Stimulated activated naive CD4-positive, alpha-beta T cell treated with Interleukin-2 at 50 U/mL for 16 hours (primary cell): ENCODE measurements at places on chromosomes 7 and 10.

DNA sequence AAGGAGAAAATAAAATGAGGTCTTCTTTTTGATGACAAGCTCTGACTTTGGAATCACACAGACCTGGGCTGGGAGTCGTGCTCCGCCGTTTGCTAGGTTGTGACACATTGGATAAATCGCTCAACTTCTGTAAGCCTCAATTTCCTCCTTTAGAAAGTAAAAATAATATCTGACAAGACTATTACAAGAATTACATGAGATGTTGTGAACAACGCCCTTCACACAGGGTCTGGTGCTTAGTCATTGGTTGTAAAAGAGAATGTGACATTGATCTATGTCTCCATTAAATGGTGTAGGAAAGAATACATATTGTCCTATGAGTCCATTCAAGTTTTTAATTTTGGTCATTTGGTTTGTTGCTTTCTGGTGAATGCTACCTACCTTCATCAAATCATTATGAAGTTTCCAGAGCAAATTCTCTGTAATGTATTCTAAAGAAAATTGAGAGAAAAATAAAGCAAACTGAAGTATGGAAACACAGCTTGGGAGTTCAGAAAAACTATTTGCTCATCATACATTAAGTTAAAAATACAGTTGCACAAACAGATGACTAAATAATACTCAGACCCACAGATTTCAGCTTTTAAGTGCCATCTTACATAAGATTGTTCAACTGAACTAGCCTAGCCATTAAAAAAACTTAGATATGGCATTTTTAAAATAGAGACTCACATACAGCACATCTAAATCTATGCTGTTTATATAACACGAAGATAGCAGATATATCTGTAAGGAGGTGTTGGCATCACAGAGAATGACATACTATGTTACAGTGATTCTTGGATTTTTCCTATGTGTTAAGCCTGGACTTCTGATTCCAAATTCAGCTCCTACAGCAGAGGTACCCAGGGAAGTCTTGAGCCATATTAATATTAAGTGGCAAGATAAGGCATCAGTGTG lies 12.3 kb upstream of the ADRB1 start:
- no peak for DNase-seq

GRCh38 chr10:93542358-93542791 lies 24.1 kb upstream of the FFAR4 start:
- no peak for DNase-seq

- DNase-seq, result no peak
Measured at GRCh38 chr10:49631975-49632374, 18.1 kb downstream of the CHAT start.

- no peak for DNase-seq
Measured at GRCh38 chr10:88428442-88428841, 154.7 kb downstream of the RNLS start.

DNA sequence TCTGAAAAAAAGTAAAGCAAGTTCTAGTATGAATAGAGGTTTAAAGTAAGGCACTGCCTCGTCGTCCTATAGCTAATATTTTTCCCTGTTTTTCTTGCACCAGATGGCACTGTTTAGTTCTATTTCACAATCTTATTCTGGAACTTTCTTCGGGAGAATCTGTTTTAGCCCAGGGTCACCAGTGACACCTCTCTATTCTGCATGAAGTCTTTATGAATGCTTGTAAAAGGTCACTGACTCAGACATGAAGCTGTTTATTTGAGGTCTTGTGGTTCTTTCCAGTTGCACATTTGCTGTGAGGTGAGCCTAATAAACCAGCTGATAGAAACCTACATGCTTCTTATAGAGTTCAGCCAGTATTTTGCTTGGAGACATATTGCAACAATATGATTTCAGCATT lies 444.3 kb downstream of the AUTS2 start:
- no peak for DNase-seq

GRCh38 chr7:128364166-128364870 lies 2.8 kb upstream of the PRRT4 start:
- DNase-seq, result no peak

- peak; percentile 77 for DNase-seq
Measured at GRCh38 chr10:124744102-124745050, at the start of gene FAM53B. Gene FAM53B (minus strand): TSS chr10:124744378. CDS start chr10:124706713, 37,665 bp downstream.

- DNase-seq, result no peak
Measured at GRCh38 chr10:91528768-91529167, 104.1 kb downstream of the PPP1R3C start.

GRCh38 chr10:4635388-4635787 lies 190.6 kb upstream of the AKR1E2 start:
- DNase-seq, result no peak

DNA sequence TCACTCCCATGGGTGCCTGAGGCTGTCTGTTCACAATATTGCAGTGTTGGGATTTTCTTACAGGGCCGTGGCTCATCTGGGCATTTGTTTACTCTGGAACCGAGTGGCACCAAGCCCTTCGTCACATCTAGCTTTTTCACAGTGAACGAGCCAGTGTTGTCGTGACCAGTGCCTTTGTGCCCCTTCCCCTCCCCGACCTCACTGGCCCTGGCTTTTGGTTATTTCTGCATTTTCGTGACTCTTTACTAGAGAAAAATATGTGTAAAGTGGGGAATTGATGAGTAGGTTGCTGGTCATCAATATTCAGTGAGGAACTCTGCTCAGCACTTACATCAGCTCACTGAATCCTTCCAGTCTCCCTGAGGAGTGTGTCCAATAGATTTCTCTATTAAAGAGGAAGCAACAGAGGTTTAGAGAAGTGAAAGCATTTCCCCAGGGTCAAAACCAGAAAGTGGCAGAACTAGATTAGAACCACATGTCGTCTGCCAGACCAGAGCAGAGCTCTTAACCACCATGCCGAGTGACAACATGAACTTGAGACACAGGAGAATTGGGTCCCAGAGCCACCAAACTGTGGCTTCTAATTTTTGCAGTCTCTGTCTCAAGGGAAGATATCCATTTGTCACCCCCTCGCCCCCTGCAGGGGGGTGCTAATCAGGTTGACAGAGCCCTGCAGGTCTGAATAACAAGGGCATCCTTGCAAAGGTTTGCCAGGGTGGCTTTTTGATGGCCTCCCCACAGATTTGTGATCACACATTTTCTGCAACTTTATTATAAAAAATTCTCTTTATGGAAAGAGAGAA lies 125.3 kb downstream of the CHN2 start:
- DNase-seq, result no peak

GRCh38 chr10:78991187-78991586 lies 77.6 kb upstream of the ZMIZ1 start:
- DNase-seq, result no peak

DNA sequence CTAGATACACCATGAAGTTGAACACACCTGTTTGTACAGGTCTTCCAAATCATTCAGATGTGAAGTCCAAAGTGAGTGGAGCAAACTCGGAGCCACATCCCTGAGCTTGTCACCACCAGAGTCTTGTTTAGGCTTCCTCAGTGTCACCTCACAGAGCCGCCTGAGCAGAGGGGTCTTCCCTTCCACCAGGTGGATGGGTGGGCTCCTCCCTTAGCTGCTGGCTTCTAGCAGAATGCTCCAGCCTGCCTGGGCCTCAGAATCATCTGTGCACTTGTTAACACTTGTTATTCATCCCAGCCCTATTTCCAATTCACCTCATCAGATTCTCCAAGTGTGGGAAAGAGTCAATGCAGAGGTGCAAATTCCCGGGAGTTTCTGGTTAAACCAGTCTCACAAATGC lies 32.5 kb downstream of the C10orf71 start:
- no peak for DNase-seq

DNA sequence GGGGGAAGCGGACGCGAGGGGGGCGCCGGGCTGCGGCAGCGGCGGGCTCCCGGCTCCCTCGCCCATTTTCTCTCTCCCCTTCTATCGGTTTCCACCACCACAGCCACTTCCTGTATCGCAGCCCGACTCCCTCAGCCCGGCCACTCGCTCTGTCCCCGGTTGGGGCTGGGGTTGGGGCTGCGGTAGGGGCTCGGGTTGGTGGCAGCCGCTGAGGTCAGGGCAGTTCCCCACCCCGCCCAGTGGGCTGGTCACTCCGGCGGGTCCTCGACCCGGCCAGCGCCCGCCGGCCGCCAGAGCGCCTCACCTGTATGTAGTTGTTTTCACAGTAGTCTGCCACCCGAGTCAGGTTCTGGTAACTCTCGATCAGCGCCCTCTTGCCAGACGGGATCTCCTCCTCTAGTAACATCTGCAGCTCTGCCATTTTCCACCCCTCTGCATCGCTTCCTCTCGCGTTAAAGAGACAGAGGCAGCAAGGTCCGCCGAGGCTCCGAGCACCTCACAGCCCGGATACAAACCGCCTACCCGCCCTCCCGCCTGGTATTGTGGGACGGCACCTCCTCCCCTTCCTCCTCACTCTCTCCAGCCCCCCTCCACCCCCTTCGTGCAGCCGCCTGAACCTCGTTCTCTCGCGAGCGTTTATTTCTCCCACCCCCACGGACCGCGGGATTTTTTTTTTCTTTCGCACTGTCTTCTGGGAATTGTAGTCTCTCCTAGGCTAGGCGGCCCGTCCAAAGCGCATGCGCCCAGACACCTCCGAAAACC lies at the start of gene ABI1:
ABI1 (minus strand) TSS at position 516 of the 762 bp plus-strand sequence; CDS start at position 421, 95 bp downstream.
- peak; percentile 98 for DNase-seq

DNA sequence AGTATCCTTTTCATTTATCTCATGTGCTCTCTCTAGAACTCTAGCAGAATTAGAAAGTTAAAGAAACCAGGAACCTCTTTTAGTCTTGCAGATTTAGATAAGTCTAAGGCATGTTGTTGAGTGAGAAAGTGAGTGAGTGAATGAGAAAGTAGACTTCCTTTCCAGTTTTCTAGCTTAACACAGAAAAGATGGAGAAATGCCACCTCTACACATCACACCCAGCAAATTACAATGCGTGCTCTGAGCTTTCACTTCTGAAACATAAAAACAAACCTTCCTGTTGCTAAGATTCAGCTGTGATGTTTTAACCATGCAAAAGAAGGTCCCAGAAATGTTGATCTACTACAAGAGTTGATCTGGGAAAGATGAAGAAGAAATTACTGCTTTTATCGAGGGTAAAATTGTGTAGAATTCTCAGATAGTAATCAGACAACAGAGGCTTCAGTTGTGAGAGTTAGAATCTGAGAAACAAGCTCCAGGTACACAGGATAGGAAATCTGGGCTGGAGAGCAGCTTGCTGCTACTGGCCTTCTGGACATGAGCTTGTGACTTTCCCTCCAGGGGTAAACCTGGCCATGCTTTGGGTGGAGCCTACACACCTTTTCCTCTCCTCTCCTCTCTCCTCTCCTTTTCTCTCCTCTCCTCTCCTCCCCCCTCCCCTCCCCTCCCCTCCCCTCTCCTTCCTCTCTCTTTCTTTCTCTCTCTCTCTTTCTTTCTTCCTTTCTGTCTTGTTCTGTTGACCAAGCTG lies 4.6 kb downstream of the CYP3A5 start:
- no peak for DNase-seq

- no peak for DNase-seq
Measured at GRCh38 chr7:143929224-143929920, 5.7 kb upstream of the OR2F2 start.

GRCh38 chr7:105806592-105807447 lies 69.6 kb downstream of the ATXN7L1 start:
- DNase-seq, result peak; percentile 74

DNA sequence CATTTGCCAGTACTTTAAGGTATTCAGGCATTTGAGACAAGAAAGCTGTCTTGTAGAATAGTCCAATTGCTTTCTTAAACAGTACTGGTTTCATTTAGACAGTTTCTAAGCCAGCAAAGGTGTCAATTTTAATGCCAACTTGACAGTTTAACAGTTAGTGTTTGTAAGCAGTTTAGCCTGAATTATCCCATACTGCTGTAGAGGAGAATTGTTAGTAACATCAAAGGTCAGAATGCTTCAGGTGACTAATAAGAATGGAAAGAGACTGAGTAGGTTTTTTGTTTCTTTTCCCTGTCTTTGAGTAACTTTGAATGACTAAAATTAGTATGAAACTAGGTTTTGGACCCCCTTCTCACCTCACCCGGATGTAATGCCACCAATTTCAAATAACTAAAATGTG lies 29.5 kb upstream of the VDAC2 start:
- no peak for DNase-seq

GRCh38 chr10:36042135-36042534 lies 400.0 kb upstream of the FZD8 start:
- DNase-seq, result no peak

DNA sequence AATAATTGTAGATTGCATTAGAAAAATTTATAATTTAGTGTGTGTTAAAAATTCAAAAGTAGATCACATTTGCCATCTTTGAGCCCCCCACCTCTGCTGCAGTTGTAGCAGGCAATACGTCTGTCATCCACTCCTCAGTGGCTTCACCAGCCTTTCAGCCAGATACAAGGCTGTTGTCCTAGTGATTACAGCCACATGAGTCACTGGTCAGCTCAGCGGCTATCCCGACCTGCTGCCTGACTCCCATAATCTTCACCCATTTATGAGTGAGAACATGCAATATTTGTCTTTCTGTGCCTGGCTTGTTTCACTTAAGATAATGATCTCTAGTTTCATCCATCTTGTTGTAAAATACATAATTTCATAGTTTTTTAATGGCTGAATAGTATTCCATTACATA lies 9.2 kb downstream of the OR2A5 start:
- no peak for DNase-seq

- no peak for DNase-seq
Measured at GRCh38 chr7:81618396-81619014, 151.3 kb downstream of the HGF start.

DNA sequence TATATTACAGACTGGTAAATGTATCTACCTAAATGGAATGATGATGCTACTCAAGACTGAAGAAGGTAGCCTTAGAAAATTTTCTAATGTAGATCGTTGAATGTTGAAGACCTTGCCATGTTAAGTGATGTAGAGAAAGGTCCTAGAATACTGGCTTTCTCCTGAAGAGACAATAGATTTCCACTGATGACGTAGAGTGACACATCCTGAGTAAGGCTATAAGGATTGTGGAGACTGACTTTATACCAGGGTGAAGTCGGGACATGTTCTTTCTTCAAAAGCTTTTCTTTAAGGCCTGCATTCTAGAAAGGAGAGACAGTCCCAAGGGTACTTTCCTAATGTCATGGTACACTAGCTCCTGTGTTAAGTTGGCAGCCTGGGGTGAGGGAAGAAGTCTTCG lies 58.6 kb downstream of the PCDH15 start:
- DNase-seq, result no peak

DNA sequence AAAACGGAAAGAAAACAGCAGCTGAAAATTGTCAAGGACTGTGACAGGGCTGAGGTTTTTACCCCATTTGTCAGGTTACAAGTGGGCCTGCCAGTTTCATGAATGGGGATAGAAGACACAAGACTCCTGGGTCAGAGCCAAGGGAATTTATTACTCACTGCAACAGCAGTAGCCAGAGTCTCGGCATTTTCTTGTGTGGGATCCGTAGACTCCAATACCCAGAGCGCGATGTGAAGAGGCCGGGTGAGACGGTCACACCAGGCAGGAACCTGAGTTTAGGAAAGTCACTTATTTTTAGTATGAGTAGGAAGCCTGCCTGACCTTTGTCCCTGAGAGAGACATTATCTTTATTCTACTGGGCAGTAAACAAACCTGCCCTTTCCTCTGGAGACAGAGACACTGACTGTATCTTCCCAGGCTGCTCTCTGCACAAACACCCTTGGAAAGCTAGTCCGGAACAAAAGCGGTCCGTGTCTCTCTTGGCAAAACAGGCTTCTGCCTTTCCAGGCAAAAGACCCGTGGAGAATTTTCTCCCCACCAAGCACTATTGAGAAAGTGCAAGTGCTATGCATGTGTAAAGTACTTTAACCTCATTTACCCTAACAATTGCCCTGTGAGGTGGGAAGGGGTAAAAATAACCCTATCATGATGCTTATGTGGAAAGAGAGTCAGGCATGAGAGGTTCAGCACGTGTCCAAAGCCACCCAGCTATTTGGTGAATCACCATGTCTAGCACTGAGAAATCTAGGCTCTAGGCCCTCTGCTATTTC lies 58.4 kb downstream of the JCAD start:
- no peak for DNase-seq

- DNase-seq, result no peak
Measured at GRCh38 chr10:14617852-14618251, 156.8 kb downstream of the FAM107B start.

GRCh38 chr7:12069757-12070156 lies 141.3 kb upstream of the TMEM106B start:
- no peak for DNase-seq
